ENCODE measurements at places on chromosomes 3 and 15.

DNA sequence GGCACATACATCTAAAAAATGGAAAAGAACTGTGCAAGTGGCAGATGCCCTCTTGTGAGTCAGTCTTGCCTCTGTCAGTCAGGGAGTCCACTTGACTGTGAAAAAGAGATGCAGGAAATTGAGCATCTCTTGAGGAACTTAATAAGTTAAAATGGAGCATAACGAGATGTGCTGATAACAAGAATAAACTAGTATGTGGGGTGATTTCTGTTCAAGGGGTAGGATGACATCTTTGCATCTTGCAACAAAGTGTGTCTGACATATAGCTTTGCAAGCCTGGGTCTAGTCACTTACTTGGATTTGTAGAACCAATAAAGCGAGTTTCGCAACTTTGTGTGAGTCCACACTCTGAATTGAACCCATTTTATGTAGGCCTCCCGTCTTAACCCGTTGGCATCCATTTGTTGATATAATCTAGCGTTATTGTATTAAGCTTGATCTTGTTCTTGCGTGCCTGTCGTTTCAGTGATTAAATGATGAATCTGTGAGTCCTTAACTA is 2.2 kb downstream of the USP3 start:
- DNase-seq = peak; percentile 50

GRCh38 chr3:135528413-135529015 is 437.0 kb upstream of the PPP2R3A start:
- DNase-seq = no peak

- no peak for DNase-seq
Observed at GRCh38 chr15:66838671-66839239, 136.7 kb downstream of the SMAD6 start.

GRCh38 chr3:107416886-107417285 is 39.6 kb downstream of the CCDC54 start:
- no peak for DNase-seq

GRCh38 chr3:161969867-161970266 is 473.3 kb downstream of the OTOL1 start:
- no peak for DNase-seq

Measured in central memory CD4-positive, alpha-beta T cell (primary cell).